NCI-H1048 (cell line): ENCODE measurements at places on chromosomes 5 and 9.

- no peak for DNase-seq
These were observed 1387.7 kb downstream of the MAT2B start for GRCh38 chr5:164893071-164893470.

DNA sequence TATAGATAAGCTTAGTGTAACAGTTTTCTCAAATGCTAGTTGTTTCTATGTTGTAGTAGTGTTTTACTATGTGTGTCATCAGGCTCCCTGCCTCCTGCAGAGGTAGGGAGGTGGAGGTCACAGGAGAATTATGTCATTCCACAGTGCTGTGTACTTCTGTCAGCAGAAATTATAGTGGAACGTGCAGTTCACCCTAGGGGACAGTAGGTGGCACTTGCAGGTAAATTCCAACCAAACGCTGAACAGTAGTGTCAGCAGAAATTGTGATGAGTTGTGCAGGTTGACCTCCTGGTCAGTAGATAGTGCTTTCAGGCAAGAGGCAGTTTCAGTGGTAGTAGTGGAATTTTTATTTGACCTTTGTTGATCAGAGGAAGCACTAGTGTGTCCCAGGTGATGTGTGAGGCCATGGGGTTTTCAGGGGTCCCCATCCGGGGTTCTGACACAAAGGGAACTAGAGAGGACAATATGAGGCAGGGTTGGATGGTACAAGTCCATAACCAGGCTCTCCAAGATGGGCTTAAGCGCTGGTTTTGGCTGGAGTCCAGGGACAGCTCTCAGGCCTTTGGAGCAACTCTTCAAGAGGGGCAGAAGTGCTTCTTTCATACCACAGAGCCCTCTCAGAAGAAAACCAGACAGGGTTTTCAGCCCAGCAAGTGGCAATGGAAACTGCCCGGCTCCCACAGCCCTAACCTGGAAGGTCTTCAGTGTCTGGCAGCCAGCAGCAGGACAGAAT is 402.9 kb downstream of the CYLC2 start:
- DNase-seq = no peak

DNA sequence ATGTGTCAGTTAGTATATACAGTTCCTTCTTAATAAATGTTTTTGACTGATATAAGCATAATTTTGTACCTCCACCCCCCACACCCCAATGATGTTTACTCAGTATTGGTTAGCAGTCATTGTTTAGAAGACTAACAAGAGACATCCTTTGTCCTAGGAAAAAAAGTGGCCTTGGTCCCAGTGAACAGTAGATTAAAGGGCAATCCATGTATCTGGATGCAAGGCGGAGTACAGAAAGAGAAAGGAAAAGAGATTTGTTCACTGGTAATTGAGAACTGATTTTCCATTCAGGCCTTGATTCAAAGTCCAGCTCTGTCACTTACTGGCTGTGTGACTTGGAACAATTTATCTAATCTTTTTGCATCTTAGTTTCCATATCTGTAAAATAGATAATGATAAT is 4.6 kb downstream of the RALGPS1 start:
- DNase-seq = no peak

DNA sequence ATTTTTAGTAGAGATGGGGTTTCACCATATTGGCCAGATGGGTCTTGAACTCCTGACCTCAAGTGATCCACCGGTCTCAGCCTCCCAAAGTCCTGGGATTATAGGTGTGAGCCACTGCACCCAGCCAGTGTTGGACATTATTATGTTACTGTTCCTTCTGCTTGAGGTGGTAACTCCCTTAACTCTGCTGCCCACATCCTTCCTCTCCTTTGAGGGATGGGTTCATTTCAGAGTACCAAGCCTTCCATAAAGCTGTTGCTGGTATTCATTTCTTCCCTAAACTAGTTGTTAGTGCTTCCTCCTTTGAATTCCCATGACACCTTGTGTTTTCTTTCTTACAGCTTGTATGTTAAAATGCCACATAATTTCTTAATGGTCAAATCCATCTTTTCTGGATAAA is 54.0 kb downstream of the CTNNA1 start:
- no peak for DNase-seq

GRCh38 chr5:151541571-151541970 is 49.6 kb downstream of the FAT2 start:
- DNase-seq = no peak

DNA sequence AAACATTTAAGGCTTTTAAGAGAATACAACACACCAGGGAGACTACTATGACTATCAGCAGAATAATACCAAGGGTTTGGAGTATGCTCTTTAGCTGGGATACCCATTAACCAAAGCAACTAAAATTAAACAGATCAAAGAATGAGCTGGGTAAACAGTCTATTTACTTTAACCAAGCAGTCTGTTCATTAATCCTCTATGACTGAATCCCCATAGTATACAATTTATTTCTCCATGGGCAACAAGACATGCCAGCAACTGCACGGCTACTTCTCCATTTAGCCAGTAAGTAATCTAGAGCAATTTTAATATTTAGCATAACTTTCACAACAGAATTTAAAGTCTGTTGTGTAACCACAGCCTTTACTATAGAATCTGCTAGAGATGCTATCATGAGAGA is 77.6 kb downstream of the CDO1 start:
- DNase-seq = no peak

DNA sequence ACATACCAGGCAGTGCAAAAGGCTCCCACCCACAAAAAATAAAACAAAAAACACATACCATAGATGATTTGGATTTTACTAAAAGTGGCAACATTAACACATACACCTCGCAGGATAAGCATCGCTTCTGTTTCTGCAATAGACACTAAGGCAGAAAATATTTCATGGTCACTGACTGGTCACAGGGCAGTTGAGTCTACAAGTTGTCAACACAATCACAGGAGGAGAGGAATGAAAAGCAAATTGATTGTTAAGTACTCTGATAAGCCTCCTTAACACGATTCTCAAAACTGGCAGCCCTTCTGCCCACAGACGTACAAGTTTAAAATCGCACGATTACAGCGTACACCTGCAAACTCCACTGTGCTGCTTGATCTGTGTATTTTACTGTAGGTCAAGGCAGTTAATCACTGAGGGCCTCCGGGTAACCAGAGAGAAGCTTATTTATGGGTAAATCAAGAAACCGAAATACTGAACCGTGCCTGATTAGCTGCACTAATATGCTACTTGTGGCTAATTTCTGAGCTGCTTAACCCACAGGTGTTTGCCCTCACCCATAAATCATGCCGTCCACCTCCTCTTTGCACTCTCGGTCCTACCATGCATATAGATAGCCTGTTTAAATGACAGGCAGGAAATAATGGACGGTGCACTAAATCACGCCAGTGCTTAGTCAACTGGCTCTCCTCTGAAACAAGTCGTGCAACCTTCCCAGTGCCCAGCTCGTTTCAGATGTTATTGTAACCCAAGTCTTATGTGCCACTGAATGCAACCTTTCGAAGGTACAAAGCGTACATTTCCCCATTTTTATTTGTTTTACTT is 659.4 kb upstream of the ADAMTS16 start:
- peak; percentile 78 for DNase-seq

GRCh38 chr9:136225366-136225747 is 20.3 kb downstream of the QSOX2 start:
- DNase-seq = no peak

- no peak for DNase-seq
These were observed 6.8 kb upstream of the TIFAB start for GRCh38 chr5:135458921-135459331.

- no peak for DNase-seq
These were observed 89.9 kb upstream of the GLIS3 start for GRCh38 chr9:4389755-4390154.

DNA sequence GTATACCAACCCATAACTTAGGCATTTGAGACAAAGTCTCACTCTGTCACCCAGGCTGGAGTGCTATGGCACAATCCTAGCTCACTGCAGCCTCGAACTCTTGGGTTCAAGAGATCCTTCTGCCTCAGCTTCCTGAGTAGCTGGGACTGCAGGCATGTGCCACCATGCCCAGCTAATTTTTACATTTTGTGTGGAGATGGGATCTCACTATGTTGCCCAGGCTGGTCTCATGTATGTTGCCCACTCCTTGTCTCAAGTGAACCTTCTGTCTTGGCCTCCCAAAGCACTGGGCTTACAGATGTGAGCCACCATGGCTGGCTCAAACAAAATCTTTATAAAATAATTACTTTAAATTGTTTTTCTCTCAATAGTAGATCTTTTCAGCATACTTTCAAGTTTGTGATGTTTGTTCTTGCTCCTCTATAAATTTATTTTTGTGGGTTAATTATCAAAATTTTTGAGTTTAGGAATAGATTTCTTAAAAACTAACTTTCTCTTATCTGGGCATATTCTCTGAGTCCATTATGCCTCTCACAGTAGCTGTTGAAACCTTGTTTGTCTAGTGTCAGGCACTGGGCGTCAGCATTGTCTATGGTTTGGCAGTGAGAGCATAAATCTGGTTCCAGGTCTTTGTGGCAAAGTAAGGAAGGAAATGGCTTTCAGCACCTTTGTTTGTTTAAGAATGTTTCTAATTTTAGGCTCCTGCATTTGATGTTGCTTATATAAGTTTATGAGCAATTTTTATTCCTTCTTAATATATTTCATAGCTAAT is 38.7 kb downstream of the NLN start:
- DNase-seq = no peak

DNA sequence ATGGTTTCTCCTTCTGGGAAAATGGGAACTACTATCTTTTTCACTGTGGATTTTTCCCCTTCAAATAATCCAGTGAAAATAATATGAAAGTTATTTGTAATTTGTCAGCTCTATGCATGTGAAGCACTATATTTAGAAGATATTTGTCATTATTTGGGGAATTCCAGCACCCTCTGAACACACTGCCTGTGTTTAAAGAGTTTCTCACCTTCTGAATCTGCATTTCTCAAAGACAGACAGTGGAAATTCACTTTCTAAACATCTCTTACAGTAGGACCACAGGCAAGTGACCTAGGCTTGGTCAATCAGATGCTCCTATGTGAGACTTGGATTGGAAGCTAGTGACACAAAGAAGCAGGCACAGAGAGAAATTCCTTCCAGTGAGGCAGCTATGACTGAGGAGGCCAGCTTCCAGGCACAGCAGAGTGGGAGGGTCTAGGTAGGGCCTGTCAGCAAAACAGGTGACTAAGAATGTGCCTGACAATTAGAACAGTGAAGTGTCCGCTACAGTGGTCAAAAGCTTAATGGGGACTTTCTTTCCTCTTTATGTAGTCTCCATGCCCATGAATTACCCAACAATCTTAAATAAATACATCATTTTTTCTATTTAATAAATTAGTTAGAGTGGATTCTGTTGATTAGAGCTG is 167.2 kb downstream of the HMHB1 start:
- DNase-seq = no peak

DNA sequence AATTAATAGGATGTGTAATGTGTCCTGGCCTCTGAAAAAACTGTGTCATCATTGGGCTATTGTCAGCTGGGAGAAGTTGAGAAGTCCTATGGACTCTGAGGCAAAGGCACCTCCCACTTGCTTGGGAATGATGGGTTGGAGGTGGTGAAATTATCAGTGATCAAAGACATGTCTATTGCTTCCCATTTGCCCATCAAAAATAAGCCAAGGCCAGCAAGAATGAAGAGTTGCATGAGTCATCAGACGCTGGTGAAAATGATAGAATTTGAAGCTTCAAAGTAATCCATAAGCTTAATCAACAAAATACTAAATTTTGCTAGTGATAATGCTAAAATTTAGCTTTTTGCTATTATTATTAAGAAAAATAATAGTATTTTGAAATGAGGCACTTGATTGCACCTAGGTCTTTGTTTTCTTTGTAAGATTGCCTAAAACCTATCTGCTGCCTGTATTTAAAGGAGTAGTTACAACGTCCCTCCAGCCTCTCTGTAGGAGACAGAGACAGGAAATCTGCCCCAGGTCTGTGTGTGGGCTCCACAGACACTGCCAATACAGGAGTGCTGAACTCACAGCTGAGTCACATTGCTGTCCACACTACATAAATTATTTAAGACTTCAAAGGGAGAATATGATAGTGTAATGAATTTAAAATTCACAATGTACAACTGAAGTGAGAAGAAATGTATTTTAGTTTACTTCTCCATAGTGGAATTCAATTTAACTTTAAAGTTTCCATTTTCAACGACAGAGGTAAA is 48.4 kb upstream of the APC start:
- DNase-seq = no peak

- no peak for DNase-seq
These were observed 13.5 kb downstream of the CCNI2 start for GRCh38 chr5:132760601-132761317.

DNA sequence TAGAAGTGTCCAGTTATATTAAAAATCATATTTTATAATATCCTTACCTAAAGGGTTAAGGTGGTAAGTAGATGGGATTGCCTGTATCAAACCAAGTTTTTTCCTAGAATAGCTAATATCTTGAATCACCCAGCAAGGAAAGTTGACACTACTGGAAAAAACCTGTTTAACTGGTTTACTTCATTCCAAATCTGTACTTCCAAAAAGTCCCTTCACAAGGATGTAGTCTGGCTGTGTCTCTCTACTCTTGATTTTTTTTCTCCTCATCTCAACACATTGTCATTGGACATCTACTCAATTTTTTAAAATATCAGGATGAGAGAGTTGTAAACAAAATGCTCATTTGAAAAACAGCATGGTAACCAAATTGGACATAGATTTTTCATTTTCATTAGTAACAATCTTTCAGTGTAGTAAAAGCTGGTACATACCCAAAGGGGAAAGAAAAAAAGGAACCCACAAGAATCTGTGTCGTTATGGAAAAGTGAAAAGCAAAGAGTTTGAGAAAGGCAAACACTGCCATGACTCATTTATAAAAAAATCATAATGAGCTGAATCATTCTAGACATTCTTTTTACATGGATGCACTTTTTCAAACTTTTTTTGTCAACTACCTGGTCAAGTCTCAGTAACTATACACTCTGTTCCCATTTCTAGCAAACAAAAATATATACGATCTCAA is 173.5 kb downstream of the GLIS3 start:
- no peak for DNase-seq

- DNase-seq = no peak
These were observed 19.1 kb upstream of the EDIL3 start for GRCh38 chr5:84403773-84404172.

GRCh38 chr5:180689071-180689694 is 39.8 kb upstream of the FLT4 start:
- DNase-seq = no peak

GRCh38 chr5:132102101-132102701 is 28.6 kb downstream of the CSF2 start:
- DNase-seq = no peak

GRCh38 chr5:10555277-10555684 is 8.6 kb upstream of the ANKRD33B start:
- no peak for DNase-seq

DNA sequence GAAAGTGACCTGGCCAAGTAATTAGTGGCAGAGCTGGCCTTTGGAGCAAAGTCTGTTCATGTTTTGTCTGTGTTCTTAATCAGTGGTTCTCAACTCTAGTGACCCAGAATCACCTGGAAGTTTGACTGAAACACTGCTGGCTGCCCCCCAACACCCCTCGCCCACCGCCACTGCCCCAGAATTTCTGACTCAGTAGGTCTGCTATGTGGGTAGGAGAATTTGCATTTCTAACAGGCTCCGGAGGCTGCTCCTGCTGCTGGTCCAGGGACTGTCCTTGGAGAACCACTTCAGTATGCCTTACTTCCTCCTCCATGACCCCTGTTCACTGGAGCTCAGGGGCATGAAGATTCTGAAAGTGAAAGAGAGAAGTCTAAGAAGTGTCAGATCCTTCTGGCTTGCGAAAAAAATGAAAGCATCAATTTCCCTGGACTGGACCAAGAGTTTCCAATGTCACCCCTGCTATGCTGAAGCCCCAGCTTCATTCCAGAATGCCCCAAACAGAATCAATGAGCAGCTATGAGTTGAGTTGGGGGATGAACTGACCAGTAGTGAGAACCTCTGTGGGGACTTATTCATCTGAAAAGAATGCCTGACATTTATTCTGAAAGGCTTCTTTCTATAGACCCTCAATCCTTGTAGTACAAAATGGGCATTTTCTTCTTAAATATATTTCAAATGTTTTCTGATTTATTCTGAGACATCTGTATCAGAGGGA is 20.8 kb upstream of the COL15A1 start:
- DNase-seq = no peak
